ENCODE measurements at places on chromosomes 2 and 18.

DNA sequence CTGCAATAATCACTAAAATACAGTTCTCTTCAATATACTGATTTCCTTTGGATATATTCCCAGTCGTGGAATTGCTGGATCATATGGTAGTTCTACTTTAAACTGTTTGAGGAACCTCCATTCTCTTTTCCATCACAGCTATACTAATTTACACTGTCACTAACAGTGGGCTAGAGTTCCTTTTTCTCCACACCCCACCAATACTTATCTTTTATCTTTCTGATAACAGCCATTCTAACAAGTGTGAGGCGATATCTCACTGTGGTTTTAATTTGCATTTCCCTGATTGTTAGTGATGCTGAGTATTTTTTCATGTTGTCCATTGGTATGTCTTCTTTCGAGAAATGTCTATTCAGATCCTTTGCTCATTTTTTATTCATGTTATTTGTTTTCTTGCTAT, 68.4 kb downstream of the CERKL start:
- H3K4me3 ChIP-seq: no peak overlapping the region
- H3K27me3 ChIP-seq: peaks cover 19% of the 10 kb centered on the region
- H3K36me3 ChIP-seq: no peaks in the 10 kb centered on the region
- peaks cover 14% of the 10 kb centered on the region for H3K4me1 ChIP-seq

DNA sequence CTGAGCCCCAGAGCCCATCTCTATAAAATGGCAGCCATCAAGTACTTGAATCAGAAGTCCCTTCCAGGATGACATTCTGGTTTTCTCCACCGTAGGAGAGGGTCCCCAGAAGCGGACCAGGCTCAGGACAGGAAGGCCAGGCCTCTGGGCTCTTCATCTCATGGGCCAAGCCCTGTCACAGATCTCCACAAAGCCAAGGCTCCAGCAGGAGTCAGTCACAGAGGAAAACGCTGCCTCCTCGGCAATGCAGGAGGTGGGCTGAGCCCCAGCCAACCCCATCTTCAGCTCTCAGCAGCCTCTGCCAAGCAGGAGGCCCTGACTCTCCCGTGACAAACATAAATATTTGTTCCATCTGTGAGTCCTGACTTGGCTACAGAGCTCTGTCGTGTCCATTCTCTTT, 39.4 kb upstream of the GPAT2 start:
- DNase-seq: no peak
- H3K27me3 ChIP-seq: peaks cover 5% of the 10 kb centered on the region
- no peaks in the 10 kb centered on the region for H3K4me1 ChIP-seq

- H3K27ac ChIP-seq: no peak overlapping the region
- no peak overlapping the region for H3K4me3 ChIP-seq
- peaks cover 34% of the 10 kb centered on the region for H3K36me3 ChIP-seq
- no peak for DNase-seq
Measured at GRCh38 chr2:174510583-174511189, 23.9 kb upstream of the GPR155 start.

- DNase-seq: no peak
- no peaks in the 10 kb centered on the region for H3K36me3 ChIP-seq
- H3K4me3 ChIP-seq: no peak overlapping the region
Measured at GRCh38 chr18:55268628-55269275, 309.5 kb upstream of the CCDC68 start.

GRCh38 chr2:44118257-44118656, 50.4 kb upstream of the PPM1B start:
- H3K27me3 ChIP-seq: no peaks in the 10 kb centered on the region
- no peak overlapping the region for H3K4me3 ChIP-seq
- no peak overlapping the region for H3K27ac ChIP-seq
- H3K4me1 ChIP-seq: peaks cover 6% of the 10 kb centered on the region

DNA sequence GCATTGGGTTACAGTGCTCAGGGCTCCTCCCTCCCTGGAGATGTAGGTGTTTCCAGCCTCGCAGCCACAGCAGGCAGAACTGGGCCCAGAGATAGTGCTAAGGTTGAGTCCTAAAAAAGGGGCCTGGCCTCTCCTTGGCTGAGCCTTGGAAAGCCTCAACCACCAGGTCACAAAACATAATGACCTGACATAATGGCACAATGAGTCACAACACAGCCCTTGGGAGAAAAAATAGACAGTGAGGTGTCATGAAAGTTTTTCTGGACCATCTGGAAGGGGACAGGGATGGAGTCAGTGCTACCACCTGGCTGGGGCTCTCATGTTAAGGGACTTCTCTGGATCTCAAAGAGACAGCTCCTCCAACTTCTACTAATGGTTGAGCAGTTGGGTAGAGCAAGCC, 92.4 kb upstream of the LCLAT1 start:
- no peaks in the 10 kb centered on the region for H3K27me3 ChIP-seq
- no peak for DNase-seq

- H3K36me3 ChIP-seq: peaks cover 18% of the 10 kb centered on the region
- no peak overlapping the region for H3K4me3 ChIP-seq
Measured at GRCh38 chr2:3465328-3465727, 54.0 kb downstream of the ADI1 start.

DNA sequence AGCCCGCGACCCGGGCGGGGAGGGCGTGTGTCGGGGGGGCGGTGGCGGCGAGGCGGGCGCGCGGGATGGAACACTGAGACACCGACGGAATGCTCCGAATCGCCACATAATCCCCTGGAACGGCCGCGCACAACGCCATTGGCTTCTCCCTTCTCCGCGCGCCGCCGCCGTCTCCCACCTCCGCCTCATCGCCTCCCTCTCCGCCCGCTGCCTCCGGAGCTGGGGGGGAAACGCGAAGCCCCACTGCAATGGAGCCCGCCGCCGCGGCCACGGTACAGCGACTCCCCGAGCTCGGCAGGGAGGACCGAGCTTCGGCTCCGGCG, at the start of gene PHLPP1:
PHLPP1 (plus strand) TSS at position 106 of the 323 bp plus-strand sequence; CDS start at position 249, 143 bp downstream.
- H3K27me3 ChIP-seq: peaks cover 12% of the 10 kb centered on the region
- H3K4me1 ChIP-seq: peaks cover 23% of the 10 kb centered on the region
- H3K4me3 ChIP-seq: peak within 1 kb of the TSS; percentile 88

DNA sequence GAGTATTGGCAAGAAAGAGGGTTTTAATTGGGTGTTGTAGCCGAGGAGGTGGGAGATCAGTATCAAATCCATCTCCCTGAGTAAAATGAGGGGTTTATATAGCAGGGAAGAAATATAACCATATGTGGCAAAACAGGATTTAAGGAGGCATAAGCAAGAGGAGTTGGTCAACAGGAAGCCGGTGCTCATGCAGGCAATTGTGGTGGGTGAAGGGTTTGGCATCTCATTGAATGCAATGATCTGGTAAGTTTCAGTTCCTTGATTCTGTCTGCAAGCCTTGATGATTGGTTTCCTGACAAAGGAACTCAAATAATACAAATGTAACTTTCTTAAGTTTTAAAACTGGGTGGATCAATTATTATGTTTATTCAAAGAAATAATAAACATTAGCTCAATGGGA, 564.4 kb upstream of the LINC00305 start:
- H3K27me3 ChIP-seq: no peaks in the 10 kb centered on the region
- no peak overlapping the region for H3K4me3 ChIP-seq
- no peak for DNase-seq
- no peaks in the 10 kb centered on the region for H3K36me3 ChIP-seq
- no peak overlapping the region for H3K27ac ChIP-seq

GRCh38 chr2:150474326-150475074, 13.0 kb downstream of the RND3 start:
- no peaks in the 10 kb centered on the region for H3K27me3 ChIP-seq
- H3K36me3 ChIP-seq: no peaks in the 10 kb centered on the region
- H3K4me1 ChIP-seq: no peaks in the 10 kb centered on the region
- DNase-seq: no peak

GRCh38 chr2:54008439-54008838, 37.6 kb upstream of the PSME4 start:
- DNase-seq: no peak
- no peak overlapping the region for H3K4me3 ChIP-seq
- H3K36me3 ChIP-seq: peaks cover under 1% of the 10 kb centered on the region
- H3K4me1 ChIP-seq: peaks cover 17% of the 10 kb centered on the region
- H3K27me3 ChIP-seq: no peaks in the 10 kb centered on the region

DNA sequence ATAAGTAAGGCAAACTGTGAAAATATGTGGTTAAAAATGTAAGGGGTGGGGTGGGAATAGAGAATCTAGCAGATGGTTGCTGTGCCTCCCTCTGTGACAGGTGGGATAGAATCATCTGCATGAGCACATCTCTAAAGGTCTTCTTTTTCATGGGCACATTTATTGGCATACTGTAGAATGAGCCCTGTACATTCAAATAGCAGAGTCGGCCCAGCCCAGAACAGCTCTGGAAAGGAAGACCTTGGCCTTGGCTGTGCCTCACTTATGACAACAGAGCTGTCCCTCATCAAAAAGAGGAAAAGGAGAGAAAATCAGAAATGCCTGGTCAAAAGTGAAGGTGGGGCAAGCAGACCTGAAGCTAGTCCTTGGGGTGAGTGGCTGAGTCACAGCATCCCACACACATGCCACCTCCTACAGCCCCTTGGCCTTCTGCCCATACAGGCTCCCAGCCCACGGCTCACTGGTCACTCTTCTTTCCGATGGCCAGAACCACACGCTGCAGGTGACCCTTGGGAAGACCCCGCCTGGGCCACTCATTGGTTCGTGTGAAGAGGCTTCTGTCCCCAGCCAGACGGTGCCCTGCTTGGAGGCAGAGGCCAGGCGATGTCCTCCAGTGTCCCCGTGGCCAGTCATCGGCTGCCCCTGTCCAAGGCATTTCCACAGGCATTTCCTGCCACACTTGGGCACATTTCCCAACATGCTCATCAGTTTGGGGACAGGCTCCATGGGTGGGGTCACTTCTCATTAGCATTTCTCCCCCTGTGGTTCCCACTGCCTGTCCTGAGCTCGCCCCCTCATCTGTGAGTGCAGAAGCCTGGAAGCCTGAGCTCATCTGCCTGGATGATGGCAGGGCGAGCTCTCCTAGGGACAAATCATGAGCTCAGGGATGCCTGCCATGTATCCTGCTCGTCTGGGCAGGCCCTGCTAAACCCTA, 113.6 kb downstream of the MCFD2 start:
- H3K27me3 ChIP-seq: peaks cover 3% of the 10 kb centered on the region
- H3K4me1 ChIP-seq: no peaks in the 10 kb centered on the region
- no peak for DNase-seq
- no peaks in the 10 kb centered on the region for H3K36me3 ChIP-seq

DNA sequence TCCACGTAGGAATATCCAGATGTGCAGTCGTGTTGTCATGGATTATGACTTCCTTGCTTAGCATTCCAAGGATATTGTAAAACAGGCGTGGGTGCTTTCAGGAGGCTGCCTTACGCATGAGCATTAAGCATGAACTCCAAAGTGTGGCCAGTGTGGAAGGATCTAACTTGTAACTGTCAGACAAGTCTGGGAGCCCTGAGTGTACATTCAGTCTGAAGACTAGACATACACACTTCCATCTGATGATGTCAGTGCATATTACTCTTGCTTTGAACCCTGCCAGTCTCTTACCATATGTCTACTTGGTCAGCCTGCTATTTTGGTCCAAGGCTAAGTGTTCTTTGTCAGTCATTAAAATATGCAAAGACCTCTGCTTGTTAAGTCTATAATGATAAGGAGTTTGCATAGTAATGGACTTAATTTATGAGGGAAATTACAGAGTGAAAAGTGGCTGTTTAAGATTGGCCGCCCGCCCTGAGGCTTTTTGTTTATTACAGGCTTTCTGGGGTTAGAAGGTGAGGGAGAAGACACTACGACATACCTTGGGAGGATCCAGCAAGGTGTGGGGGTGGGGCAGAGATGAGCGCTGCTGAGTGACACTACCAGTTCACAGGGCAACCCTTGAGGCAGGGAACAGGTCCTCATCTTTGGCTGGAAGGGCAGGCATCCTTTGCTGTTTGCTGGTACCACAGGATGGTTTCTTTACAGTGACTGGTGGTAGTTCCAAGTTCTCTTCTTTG, 48.3 kb downstream of the CABLES1 start:
- H3K27me3 ChIP-seq: peaks cover 2% of the 10 kb centered on the region
- H3K27ac ChIP-seq: no peak overlapping the region
- no peaks in the 10 kb centered on the region for H3K36me3 ChIP-seq
- H3K4me3 ChIP-seq: no peak overlapping the region

DNA sequence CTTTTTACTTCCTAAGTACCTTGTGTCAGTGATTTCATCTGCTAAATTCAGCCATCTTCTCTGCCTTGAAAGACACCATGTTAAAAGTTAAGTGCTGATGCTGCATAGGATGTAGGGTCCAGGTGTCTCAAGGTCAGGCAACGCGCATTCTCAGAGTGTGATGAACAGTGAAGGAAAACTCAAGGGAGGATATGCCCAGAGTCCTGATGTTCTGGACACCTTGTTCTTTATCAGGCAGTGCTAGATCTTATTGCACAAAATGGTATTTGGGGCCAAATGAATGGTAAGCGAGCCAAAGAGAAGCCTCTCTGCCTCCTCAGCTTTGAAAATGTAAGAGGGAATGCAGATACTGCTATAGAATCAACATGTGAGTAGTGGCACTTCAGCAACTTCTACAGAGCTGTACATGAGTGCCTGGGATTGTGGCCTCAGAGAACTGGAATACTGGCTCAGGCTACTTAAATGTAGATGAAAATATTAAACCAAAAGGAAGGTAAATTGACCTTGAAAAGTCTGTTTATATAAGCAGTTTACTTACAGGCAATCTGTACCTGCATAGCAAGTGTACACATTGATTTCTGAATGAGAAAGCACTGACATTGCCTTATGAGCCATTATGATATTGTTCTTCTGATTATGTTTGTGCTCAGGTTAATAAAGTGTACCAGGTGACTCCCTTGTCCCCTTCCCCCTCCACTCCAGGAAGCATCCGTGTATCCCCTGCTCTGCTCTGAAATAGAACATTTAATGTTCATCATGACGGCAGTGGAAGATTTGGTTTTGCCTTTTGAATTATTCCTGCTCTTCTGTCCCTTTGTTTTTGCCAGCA, 86.7 kb upstream of the RANBP2 start:
- DNase-seq: no peak
- H3K4me1 ChIP-seq: peaks cover 52% of the 10 kb centered on the region
- no peak overlapping the region for H3K4me3 ChIP-seq
- H3K27me3 ChIP-seq: no peaks in the 10 kb centered on the region
- H3K36me3 ChIP-seq: peaks cover 5% of the 10 kb centered on the region
- no peak overlapping the region for H3K27ac ChIP-seq

GRCh38 chr2:25035537-25036220, 6.2 kb upstream of the EFR3B start:
- H3K27me3 ChIP-seq: peaks cover 20% of the 10 kb centered on the region
- DNase-seq: no peak
- peaks cover 12% of the 10 kb centered on the region for H3K4me1 ChIP-seq
- no peaks in the 10 kb centered on the region for H3K36me3 ChIP-seq

- H3K27ac ChIP-seq: no peak overlapping the region
- no peaks in the 10 kb centered on the region for H3K27me3 ChIP-seq
- H3K4me1 ChIP-seq: no peaks in the 10 kb centered on the region
- no peak overlapping the region for H3K4me3 ChIP-seq
- DNase-seq: no peak
Measured at GRCh38 chr2:121197369-121198091, 87.5 kb downstream of the TFCP2L1 start.
